ENCODE measurements at places on chromosomes 1 and 21.

GRCh38 chr1:223718850-223719249, 6.5 kb downstream of the CAPN2 start:
- DNase-seq: peak; percentile 56

GRCh38 chr1:145892486-145893087, 6.9 kb upstream of the ANKRD35 start:
- DNase-seq: peak; percentile 64

DNA sequence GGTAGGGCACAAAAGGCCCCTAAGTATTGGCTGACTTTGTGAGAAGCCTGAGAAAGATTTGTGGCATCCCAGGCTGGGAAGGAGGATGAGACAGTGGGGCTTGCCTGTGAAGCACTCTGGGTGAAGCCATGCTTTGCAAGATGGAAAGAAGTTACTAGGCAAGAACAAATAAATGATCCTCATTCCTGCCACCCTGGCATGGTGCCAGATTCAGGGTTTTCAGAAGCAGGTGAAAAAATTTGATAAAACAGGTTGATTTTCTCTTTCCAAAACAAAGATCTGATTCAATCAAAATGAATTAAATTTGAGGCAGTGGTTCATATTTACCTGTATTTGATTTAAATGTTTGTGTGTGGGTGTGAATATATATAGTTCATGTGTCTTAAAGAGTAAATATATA, 386.9 kb upstream of the PROX1 start:
- DNase-seq: no peak

DNA sequence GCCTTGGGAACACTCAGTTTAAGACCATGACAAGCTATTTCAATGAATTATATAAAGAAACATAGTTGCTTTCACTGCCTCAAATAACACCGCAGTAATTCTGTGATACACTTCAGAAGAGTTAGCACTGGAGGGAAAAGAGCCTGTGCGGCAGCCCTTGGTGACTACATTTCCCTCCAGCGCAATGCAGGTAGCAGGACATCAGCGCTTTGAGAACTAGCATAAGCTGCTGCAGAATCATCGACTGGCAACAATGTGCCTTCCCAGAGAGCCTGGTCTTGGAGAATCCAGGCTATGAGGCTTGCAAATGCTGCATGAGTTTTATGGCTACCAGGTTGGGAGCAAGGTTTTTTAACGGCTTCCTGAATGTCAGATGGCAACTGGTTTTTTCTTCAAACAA, 7.5 kb downstream of the NRIP1 start:
- DNase-seq: no peak

GRCh38 chr1:156157506-156157905, 4.1 kb downstream of the SEMA4A start:
- DNase-seq: no peak

DNA sequence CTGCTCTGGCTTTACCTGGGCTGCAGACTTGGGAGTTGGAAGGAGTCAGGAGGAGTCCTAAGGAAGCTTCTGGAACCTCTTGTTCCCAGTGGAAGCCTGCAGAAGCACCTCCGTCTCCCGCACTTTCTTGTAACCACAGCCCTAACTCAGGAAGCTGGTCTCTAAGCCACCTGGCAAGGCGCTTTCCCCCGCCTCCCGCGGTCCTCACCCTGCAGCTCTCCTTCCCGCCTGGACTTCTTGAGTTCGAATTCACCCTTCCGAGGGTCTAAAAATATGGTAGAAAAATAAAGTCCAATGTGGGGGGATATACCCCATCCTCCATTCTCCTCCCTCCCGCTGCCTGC, 15.1 kb downstream of the PAX7 start:
- DNase-seq: no peak

DNA sequence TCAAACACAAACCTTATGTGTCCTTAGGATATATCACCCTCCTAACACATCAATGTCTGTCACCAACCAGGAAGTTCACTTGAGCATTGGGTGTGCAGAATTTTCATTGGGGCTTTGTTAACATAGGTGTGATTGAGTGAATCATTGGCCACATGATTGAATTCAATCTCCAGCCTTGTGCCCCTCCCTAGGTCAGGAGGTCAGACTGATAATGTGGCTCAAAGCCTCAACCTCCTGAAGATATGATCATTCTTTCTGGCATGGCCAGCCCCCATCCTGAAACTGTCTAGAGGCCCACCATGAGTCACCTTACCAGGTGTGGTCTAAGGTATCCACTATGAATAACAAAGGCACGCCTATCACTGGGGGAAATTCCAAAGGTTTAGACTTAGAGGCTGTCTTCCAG, 90.1 kb downstream of the PKN2 start:
- peak; percentile 3 for DNase-seq

DNA sequence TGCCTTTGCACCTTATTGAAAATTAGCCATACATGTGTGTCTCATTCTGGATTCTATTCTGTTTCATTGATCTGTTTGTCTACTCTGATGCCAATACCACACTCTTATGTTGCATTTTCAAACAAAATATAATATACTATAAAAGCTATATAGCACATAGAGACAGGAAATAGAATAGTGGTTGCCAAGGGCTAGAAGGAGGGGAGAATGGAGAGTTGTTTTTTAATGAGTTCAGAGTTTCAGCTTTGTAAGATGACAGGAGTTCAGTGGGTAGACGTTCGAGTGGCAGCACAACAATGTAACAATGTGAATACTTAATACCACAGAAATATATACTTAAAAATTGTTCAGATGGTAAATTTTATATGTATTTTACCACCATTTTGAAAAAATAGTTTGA, 17.0 kb downstream of the RLF start:
- DNase-seq: no peak

- peak; percentile 91 for DNase-seq
Observed at GRCh38 chr1:177984136-177984525, 14.3 kb upstream of the SEC16B start.

DNA sequence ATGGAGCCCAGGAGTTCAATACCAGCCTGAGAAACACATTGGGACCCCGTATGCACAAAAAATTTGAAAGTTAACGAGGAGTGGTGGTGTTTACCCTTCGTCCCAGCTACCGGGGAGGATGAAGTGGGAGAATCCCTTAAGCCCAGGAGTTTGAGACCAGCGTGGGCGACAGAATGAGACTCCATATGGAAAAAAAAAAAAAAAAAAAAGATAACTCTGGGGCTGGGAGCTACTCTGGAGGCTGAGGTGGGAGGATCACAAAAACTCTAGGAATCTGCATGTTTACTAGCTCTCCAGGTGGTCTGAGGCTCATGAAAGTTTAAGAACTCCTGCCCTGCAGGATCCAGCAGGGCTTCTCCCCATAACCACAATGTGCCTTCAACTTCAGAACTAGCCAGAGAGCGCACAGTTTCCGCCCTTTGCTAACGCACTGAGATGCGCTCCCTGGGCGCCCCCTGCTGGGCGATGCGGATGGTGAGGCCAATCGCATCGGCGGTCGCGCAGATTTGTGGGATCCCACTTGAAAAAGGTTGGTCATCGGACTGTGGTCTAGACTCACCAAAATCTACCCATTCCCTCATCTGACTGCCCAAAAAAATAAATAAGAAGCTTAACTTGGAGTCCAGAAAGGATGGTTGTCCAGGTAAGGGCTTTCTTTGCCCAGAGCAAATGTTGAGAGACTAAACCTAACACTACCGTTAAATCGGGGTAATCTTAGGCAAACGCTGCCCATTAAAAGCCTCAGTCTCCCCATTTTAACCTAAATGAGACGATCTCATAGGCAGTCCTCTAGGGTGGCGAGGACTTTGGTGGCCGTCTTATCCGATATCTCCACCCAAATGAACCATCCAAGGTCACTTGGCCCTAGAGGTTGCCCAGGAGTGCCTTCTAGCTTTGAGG, 8.8 kb downstream of the ZNF683 start:
- peak; percentile 74 for DNase-seq

DNA sequence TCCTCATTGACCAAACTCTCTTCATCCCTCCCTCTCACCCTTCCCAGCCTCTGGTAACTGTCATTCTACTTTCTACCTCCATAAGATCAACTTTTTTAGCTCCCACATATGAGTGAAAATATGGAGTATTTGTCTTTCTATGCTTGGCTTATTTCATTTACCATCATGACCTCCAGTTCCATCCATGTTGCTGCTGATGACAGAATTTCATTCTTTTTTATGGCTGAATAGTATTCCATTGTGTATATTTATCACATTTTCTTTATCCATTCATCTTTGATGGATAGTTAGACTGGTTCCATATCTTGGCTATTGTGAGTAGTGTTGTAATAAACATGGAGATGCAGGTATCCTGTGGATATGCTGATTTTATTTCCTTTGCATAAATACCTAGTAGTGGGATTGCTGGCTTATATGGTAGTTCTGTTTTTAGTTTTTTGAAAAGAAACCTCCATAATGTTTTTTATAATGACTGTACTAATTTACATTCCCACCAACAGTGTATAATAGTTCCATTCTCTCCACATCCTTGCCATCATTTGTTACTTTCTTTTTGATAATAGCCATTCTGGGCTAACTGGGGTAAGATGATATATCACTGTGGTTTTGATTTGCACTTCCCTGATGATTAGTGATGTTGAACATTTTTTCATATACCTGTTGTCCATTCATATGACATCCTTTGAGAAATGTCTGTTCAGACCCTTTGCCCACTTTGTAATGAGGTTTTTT, 35.7 kb downstream of the IARS2 start:
- no peak for DNase-seq

DNA sequence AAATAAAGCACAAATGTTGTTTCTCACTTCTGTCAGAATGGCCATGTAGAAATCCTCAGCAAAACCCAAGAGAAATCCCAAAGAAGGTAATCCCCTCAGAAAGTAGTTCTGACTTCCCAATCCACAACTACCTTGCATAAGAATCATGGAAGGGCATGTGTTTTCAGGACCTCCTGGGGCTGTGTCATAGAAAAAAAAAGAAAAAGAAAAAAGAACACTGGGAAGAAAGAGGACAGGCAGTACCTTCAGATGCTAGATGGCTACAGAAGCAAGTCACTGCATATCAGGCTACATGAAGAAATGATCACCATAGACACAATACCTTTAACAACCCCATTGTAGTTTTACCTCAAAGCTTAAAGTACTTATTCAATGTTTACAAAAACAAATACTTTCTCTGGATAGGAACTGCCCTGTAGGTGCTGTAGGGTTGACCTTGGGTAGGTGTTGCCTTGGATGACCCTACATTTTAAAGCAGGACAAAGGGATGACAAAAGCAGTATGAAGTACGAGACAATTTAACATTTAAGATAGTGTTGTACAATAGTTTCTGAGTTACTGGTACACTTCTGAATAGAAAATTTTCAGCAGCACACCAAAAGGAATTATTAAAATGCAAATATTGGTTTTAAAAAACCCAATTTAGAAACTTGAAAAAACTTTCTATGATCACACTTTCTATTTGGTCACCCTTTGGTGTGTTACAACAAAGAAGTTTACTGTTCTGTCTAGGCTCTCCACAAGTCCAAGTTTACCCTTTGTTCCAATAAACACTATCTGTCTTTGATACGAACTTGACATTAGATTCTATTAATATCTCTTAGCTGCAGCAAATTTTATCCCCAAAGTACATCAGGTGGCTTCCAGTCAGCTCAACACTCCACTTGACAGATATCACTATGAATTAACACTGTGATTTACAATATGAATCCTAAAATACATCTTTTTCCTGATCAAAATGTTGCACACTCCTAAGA, 5.0 kb downstream of the TRIT1 start:
- peak; percentile 45 for DNase-seq

- no peak for DNase-seq
Observed at GRCh38 chr1:15963363-15963967, 12.4 kb downstream of the ZBTB17 start.

DNA sequence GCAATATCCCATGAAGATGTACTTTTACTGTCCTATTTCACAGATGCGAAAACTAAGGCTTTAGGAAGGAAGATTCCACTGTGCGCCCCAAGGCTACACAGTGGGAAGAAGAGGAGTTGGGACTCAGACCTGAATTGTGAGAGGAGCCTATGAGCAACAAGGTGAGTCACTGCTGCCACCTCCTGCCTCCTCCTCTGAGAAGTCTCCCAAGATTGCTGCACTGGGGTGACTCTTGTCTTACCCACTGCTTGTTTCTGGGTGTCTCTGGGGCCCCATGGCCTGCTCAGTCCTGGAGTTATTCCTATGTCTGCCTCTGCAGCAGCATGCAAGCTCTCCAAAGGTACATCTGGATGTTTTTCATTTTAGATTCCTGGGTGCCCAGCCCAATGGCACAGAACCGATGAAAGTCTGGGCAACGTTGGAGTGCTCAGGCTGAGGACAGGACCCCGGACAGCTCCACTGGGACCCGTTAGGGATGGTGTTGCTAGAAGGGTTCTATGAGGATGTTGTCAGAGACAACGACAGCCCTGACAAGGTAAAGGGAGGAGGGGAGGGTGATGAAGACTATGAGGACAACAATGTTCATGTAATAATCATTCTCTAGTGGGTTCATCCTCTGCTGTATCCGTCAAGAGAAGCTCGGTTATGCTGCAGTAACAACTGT, 11.0 kb upstream of the C1QA start:
- DNase-seq: peak; percentile 36

GRCh38 chr1:44037154-44037553, 5.9 kb upstream of the SLC6A9 start:
- DNase-seq: no peak

GRCh38 chr1:205985330-205986005, 17.7 kb downstream of the RAB7B start:
- DNase-seq: no peak

DNA sequence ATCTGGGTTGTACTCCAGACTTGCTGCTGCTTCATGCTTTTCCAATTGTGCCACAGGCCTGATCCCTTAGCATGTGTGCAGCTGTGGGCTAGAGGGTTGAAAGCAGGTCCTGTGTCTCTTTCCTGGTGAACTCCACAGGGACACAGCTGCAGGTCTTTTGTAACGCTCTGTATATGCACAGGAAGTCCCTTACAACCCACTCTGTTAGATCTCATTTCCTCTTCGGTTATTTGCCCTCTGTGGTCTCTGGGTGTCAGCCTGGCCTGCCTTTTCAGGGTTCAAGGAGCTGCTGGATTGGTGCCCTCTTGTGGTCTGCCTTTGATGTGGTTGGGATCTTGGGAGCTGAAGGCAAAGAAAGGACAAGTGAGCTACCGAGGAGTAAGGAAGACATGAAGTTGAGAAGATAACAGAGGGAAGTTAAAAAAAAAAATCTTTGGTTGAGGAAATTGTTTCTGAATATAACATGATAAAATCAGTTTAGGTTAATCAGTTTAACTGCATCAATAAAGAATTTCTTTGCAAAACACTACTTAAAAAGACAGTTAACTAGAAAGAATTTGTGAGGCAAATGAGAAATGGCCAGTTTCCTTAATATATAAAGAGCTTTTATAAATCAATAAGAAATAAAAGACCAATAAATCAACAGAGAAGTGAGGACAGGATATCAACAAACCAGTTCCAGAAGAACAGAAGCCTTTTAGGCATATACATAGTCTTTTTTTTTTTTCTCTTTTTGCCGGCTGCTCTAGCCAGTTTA, 44.1 kb downstream of the UCK2 start:
- peak; percentile 66 for DNase-seq

GRCh38 chr1:205287767-205288559, 33.6 kb downstream of the NUAK2 start:
- peak; percentile 69 for DNase-seq

GRCh38 chr21:36165356-36165755, 8.7 kb downstream of the DOP1B start:
- no peak for DNase-seq

GRCh38 chr1:41764656-41765055, 154.1 kb downstream of the HIVEP3 start:
- no peak for DNase-seq

Data from EH (cell line).